Suppressor macrophage (primary cell): ENCODE measurements at places on chromosomes 3 and 15.
A peak's percentile ranks its signal among the peaks of the same experiment; 100 is the strongest.

GRCh38 chr3:189813647-189814240 is 182.6 kb downstream of the TP63 start:
- DNase-seq: no peak

DNA sequence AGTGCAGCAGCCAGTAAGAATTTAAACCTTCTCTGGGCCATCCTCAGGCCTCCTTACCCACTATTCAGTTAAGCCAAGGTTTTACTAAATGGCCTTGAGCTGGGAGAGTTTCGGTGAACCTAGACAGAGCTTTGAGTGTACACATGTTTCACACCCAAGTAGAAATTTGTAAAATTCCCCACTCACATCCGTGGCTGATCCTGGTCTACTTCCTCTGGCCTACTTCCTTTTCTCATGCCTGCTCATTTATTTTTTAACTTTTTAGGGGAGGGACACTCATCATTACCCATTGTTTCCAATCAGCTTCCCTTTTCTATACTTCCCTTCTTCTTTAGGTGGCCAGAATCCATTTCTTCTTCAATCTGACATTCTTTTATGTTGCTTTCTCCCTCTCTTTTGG is 7.6 kb downstream of the CX3CR1 start:
- peak; percentile 81 for DNase-seq

GRCh38 chr3:31159331-31160039 is 265.0 kb upstream of the GADL1 start:
- DNase-seq: no peak

DNA sequence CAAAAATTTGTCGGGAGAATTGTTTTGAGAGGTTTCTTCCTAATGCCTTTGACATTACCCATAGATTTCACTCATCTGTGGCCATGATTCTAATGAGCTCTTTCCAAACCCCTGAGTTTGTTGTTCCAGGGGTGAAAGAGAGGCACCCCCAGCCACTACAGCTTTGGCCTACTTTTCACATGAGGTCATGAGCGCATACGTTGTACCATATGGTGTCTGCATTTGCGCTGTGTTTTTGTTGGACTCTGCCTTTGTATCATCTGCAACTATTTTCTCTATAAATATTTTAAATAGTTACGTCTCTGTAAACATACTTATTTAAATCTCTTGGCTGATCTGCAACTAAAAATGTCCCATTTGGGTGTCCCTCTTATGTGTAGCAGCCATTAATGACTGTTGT is 107.9 kb downstream of the LRTM1 start:
- no peak for DNase-seq

GRCh38 chr3:86951322-86951721 is 39.6 kb downstream of the VGLL3 start:
- no peak for DNase-seq

GRCh38 chr3:50293079-50293801 is 1.0 kb upstream of the IFRD2 start:
- DNase-seq: no peak
